ENCODE measurements at places on chromosomes 13 and 19.

DNA sequence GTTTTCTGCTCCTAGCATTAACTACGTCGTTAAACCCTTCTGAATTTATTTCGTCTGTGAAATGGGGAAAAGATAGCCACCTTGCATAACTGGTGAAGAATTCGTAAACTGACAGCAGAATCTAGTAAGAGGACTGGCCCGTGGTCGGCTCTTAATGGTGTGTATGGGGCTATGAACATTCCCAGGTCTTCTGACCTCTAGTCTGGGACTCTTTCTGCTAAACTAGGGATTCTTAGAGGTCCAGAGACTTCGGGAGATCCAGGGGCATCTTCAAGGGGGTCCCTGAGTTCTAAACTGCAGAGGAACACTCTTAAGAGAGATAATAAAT lies 231.1 kb upstream of the SERP2 start:
- no peak for DNase-seq

DNA sequence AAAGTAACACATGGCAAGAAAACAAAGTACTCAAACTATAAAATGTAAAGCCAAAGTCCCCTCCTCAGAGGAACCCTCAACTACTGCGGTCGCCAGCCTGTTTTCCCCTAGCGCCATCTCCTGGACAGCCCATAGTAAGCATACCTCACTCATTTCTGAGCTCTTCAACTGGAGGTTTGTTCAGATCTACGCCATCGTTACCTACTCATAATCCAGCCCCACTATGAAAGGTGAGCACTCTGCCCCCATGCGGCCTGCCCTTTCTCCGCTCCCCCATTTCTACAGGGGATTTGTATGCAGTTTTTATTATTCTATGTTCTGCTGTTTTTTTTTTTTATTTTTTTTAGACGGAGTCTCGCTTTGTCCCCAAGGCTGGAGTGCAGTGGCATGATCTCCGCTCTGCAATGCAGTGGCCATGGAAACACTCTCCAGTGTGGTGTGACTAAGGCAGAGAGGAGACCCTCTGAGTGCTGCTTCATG lies 26.2 kb downstream of the OPA3 start:
- DNase-seq, result peak; percentile 78

DNA sequence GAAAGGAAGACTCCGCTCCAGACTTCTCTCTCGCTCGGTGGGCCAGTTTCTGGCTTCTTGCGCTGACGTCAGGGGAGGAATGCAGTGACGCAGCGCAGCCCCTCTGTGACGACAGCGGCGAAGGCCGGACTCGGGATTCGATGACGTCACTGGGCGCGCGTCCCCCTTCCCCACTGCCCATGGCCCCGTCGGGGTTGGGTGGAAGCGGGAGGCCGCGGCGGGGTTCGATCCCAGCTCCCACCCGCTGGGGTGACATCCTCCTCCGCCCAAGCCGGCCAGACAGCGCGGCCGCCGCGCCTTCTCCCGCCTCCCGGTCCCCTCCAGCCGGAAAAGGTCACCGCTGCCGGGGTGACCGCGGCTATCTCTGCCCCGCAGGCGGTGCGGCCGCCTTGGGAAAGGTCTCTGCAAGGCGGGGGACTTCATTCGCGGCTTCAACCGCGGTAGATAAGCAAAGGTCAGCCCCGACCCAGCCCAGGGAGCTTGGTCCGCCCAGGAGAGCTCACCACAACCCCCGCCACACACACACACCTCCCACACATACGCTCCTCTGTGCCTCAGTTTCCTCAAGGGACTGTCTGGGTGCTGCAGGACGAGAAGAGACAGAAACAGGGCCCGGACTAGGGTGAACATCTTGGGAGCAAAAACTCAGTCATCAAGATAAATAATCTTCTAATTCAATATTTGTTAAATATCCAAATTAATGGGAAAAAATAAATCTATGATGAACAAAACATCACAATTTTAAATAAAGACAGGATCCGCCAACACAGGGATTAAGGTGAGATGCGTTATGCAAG lies 844 bp upstream of the RFX1 start:
- DNase-seq, result no peak

DNA sequence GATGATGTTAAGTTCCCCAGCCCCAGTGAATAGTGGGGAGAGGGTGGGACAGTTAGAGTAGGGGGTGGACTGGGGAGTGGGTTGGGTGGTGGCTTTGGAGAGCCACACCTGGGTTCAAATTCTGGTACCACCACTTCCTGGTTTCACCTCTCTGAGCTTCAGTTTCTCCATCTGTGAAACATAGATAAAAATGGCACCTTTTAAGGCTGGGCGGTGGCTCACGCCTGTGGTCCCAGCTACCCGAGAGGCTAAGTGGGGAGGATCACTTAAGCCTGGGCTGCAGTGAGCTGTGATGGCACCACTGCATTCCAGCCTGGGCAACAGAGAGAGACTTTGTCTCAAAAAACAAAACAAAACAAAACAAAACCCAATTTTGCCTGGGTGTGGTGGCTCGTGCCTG lies 5.9 kb downstream of the VAV1 start:
- no peak for DNase-seq

- no peak for DNase-seq
These were observed 17.7 kb downstream of the ZNF763 start for GRCh38 chr19:11982526-11982925.

DNA sequence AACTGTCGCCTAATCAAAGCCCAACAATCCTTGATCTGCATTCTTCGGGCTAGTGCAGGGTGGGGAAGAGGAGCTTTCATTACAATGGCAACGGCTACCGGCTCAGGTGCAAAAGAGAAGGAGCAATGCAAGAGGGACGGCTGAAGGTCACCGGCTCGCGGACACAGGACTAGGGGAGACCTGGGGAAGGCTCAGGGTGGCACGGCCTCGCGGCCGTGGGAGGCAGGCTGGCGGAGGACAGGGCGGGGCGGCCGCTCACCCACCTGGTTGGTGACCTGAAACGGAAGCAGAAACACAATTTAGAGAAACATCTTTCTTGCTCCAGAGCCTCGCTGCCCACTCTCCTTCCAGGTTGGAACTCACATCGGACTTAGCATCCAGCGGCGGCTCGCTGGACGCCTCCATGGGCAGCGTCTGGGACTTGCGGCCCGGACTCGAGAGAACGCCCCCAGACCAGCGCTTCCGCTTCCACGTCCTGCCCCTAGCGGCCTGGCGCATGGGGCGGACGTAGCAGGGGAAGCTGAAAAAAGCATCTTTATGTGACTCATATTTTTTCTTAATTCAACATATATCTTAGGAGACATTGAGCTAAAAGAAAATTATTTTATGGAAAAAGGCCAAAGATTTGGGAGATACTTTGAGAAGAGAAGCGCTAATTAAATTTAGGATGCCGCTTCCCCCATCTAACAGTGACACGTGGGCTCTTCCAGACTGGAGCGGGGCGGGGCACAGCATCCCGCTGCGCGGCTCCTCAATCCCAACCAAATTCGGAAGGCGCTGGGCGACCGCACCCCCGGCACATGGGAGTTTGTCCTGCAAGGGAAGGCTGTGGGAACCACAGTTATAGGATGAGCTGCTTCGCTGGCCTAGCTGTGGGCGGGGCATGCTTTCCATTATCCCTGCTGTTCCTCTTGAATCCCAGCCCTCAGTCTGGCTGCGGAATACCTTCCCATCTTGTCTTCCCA lies at the start of gene COMMD6:
Gene COMMD6, minus strand, starts transcription at position 441 of the 965 bp plus-strand sequence. Its CDS starts 36 bp downstream, at position 405.
- peak; percentile 83 for DNase-seq

GRCh38 chr19:3801412-3802096 lies 15.4 kb upstream of the MATK start:
- peak; percentile 75 for DNase-seq

- DNase-seq, result no peak
These were observed 15.6 kb upstream of the EPOR start for GRCh38 chr19:11399667-11400066.

GRCh38 chr13:70694996-70695715 lies 586.9 kb upstream of the KLHL1 start:
- no peak for DNase-seq

All from activated T-cell treated with anti-CD3 and anti-CD28 coated beads, Interleukin-2, amount 50 U/mL, for 48 hours (primary cell).